ENCODE measurements at places on chromosomes 1 and 21. TPM values are rescaled to one million over a fixed set of nuclear protein-coding genes. Genes with fewer than 3 reads are reported as not detected.

SPRR5 gene
- not detected for total RNA-seq

TEX35 gene
- not detected for total RNA-seq

NECTIN4 gene
- 4.6 TPM for total RNA-seq

ACTA1 gene
- total RNA-seq: not detected

TBX15 gene
- total RNA-seq: not detected

C1orf216 gene
- 4.2 TPM for total RNA-seq

PHF13 gene
- total RNA-seq: 8.0 TPM

MARK1 gene
- total RNA-seq: 3.3 TPM

TFF1 gene
- total RNA-seq: 916 TPM

MYOC gene
- 1.3 TPM for total RNA-seq

FCRL4 gene
- total RNA-seq: not detected

S100B gene
- 3.3 TPM for total RNA-seq

FCGR2B gene
- total RNA-seq: 1.3 TPM

TTC24 gene
- not detected for total RNA-seq

AMY2A gene
- total RNA-seq: 1.4 TPM

FCRL5 gene
- 1.8 TPM for total RNA-seq

IGSF9 gene
- total RNA-seq: 14.1 TPM

RIMKLA gene
- total RNA-seq: 14.3 TPM

PGLYRP3 gene
- not detected for total RNA-seq

ADAM30 gene
- total RNA-seq: not detected

C4BPB gene
- 9.6 TPM for total RNA-seq

TNFRSF18 gene
- 1.7 TPM for total RNA-seq

GBP2 gene
- total RNA-seq: 81.0 TPM
